ENCODE measurements at places on chromosomes 11 and 22. TPM values are rescaled to one million over a fixed set of nuclear protein-coding genes. Genes with fewer than 3 reads are reported as not detected.

- DNase-seq: peak; percentile 81
Measured at GRCh38 chr22:24805790-24806662, at the start of gene SGSM1. Gene SGSM1, plus strand, starts transcription at chr22:24806211. Its CDS starts 115 bp downstream, at chr22:24806326.

Gene KCNJ1
- not detected for total RNA-seq

- no peak for DNase-seq
Measured at GRCh38 chr22:38829485-38829884, 14.3 kb downstream of the NPTXR start.

DNA sequence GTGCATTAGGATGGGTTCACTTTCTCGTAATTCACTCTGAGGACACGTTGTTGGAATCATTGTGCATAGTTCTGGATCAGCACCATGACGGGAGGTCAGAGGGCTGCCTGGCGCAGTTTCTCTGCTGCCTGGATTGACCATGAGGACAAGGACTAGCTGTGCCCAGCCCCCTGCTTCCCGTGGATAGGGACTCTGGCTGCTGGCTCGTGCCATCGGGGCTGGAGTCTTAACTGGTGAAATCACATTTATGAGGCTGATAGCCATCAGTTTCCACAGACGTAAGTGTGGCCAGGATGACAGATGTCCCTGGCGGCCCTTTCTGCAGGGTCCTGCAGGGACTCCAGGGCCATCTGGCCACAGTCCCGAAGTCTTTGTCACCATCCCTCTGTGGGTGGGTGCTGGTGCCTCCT, 24.1 kb upstream of the GRAMD4 start:
- no peak for DNase-seq

DNA sequence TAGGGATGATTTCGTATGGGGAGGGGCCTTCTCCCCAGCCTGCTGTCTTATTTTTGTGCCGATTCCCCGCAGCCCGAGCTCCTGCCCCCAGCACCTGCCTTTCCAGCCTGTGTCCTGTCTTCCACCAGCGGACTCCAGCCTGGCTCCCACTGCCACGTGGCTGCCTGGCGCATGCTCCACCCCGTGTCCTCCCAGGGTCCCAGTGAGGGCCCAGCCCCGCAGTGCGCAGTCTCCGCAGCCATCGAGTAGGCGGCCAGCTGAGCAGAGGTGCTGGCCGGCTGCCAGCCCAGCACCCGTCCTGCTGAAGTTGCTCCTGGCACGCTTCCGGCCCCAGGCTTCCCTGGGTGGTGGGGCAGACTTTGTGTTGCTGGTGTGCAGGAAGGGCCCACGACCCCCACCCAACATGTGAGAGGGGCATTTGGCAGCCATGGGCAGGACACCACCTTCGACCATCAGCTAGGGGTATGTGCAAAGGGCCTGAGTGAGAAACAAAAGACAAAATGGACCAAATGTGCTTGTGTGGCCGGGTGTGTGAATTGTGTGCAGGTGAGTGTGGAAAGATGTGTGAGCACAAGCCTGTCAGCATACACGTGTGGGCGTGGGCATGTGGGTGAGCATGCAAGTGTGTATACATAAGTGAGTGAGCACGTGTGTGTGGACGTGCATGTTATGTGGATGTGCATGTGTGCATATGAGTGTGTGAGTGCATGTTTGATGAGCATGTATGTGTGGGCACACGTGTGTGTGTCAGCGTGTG, 55.9 kb downstream of the RTN4R start:
- DNase-seq: no peak

Gene MMP1
- not detected for total RNA-seq

DNA sequence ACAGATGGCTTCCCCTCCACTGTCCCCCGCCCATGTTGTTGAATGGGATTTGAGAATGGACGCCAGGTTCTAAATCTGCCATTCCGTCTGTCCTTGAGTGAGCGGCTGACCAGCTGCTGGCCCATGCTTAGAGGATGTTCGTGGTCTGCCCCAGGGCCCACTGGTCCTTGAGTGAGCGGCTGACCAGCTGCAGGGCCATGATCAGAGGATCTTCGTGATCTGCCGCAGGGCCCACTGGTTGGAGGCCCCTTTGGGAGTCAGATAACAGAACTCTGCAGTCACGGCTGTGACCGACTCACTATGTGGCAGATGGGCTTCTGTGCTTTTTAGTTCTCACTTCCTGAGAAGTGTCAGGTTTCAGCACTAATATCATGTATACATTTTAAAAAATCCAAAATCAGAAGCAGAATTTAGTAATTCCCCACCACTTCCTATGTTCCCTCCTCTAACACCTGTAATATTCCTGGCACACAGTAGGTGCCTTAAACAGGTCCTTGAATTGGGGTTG, 54.1 kb downstream of the MICAL3 start:
- DNase-seq: no peak

Gene STK33
- total RNA-seq: 0.24 TPM

- DNase-seq: no peak
Measured at GRCh38 chr11:78030429-78031325, 7.6 kb upstream of the KCTD14 start.

Gene C11orf42
- not detected for total RNA-seq

Gene MMP11
- total RNA-seq: 0.71 TPM

GRCh38 chr11:66469441-66469840, 2.7 kb downstream of the PELI3 start:
- DNase-seq: no peak

GRCh38 chr11:1882265-1883238, 9.1 kb downstream of the PRR33 start:
- DNase-seq: peak; percentile 90

DNA sequence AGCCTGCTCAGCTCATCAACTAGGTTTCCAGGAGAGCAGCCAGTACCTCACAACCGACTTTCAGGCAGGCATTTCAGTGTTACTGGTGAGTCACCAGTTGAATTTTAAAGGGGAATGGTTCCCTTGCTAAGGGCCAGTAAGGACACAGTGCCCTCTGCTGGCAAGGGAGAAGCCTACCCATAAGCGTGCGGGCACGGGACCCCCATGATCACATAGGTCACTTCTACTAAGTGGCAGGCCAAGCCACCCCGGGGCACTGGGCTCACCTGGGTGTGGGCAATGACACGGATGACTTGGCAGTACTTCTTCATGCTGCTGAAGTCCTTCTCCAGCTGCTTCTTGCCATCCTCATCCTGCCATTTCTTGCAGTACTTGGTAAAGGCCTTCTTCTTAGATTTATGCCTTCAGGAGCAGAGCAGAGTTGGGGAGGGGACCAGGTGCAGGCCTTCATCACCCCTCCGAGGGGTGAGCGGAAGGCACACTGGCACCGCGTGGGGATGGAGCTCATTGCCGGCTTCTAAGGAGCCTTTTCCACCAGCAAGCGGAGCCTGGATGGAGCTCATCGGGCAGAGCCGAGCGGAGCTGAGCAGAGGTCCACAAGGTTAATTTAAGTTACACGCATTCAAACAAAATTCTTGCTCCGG, 2.9 kb downstream of the RPL3 start:
- DNase-seq: peak; percentile 89
